HCEC 1CT (cell line): ENCODE measurements at places on chromosomes 13 and 19.

- no peak for DNase-seq
These were observed 2.9 kb upstream of the C2CD4C start for GRCh38 chr19:411723-412355.

DNA sequence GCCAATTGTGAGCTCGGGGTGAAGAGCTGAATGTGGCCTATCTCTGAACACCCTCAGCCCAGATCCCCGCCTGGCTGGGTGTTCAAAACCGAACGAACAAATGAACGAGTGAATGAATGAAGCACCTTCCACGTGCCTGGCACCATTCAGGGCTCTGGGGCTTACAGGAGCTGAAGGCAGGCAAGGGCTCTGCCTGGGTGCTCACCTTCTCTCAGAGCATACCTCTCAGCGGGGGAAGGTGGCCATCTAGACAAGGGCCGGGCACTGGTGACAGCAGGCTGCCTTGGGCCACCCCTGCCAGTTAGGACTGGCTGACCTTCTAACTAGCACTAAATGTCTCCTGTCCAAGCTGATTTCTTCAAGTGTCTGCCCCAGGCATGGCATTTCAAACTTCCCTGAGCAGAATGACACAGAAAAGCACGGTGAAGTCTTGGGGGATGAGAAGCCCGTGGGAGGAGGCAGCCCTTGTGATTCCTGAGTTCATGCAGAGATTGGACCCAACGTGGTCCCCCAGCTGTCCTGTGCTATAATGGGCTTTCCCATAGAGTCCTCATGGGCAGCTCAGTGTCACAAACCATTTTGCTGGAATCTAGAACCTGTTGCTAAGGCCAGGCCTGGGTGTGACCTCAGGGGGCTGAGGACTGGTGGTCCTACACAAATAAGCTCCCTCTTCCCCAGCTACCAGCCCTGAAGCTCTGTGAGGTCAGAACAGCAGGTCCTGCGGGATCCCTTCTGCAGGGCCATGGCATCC lies 27.9 kb upstream of the VSTM2B start:
- no peak for DNase-seq

GRCh38 chr19:45444318-45445041 lies 20.8 kb upstream of the ERCC1 start:
- DNase-seq = peak; percentile 74

GRCh38 chr19:38134540-38135149 lies 89.4 kb downstream of the DPF1 start:
- peak; percentile 41 for DNase-seq

DNA sequence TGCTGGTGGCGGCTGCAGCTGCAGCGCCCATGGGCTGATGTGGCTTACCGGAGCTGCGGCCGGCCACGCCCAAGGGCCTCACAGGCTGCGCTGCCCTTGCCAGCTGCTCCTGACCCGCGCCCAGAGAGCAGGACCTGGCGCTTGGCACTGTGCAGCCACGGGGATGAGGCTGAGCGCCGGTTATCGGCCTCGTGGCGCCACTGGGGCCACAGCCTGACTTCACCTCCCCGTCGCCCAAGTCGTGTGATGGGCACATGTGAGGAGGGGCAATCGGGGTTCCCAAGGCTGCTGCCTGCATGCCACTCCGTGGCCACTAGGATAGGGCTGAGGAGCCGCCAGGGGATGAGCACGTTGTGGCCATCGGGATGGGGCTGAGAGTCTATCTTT lies 77.2 kb upstream of the PABPC3 start:
- no peak for DNase-seq

GRCh38 chr19:7159105-7159933 lies 89.8 kb downstream of the ZNF557 start:
- no peak for DNase-seq

DNA sequence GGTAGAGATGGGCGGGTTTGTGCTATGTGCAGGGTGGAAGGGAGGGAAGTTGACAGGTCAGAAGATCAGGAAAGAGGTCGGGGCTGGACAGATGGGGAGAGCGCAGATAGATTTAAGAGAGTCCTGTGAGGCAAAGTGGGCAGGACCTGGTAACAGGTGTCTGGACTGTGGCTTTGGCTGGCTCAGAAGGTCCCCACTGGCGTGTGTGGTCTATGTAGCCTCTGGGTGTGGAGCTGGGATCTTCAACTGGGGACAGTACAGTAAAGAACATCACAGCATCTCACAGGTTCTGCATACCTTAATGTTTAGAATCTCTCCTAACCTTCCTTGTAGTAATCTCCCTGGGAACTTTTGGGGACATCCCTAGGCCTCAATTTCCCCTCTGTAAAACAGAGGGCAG lies 17.7 kb downstream of the CKM start:
- DNase-seq = no peak

DNA sequence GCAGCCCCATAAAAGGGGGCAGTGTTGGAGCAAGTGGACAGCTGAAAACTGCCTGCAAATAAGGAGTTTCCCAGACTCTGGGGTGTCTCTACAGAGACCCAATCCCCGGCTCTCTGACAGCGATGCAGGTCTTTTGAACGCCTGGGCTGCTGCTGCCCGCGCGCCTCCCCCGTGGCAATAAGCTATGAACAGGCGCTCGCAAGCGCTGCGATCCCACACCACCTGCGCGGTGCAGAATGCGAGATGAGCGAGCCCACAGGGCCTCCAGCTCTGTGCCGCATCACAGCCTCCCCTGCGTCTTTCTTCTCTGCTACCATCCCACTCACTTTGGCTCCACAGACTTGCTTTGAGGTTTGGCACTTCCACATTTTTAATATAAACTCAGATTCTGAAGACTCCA lies 62.3 kb downstream of the KCTD15 start:
- DNase-seq = no peak

GRCh38 chr19:6292006-6292405 lies 12.2 kb upstream of the MLLT1 start:
- no peak for DNase-seq

- no peak for DNase-seq
These were observed 435 bp downstream of the SBK3 start for GRCh38 chr19:55544776-55545439.

DNA sequence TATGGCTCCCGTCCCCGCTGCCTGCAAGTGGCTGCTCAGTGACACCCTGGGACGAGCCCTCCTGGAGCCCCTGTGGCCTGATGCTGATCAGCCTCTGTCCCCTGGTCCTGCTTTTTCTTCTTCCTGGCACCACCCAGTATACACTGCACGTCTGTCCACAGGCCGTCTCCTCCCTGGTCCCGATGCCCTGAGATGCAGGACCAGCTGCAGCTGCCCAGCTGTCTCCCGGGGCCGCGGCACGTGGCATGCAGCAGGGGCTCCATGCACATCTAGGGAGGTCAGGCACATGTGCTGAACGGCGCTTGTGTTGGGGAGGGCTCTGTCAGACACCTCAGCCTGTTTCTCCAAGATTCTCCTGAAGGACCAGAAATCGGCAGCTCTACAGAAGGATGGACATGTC lies 30.2 kb downstream of the ZFR2 start:
- DNase-seq = no peak

DNA sequence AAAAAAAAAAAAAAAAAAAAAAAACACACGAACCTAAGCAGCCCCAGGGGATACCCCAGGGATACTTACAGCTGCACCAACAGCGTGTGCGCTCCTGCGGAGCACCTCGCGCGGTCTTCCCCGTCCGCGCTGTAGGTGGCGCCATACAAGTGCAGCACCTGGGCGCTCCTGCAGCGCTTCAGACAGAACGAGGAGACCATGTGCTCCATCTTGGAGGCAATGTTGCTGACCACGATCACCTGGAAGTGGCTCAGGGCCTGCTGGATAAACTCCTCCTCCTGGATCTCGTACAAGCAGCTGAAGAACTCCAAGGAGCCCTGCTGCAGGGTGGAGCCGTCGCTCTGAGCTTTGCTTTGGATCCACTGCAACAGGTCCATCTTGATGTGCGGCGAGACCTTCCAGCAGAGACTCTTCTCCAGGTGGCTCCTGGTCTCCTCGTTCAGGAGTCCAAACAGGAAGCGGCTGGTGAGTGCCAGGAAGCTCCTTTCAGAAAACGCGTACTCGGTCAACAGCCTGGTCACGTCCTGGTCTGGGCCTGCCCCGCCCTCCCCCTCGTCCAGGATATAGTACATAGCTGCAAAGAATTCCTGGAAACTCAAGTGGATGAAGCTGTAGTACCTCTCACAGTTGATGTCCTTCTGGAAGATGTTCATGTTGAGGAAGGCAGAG lies 14.5 kb downstream of the NLRP12 start:
- no peak for DNase-seq

GRCh38 chr19:4556597-4557127 lies 2.8 kb downstream of the SEMA6B start:
- peak; percentile 22 for DNase-seq

DNA sequence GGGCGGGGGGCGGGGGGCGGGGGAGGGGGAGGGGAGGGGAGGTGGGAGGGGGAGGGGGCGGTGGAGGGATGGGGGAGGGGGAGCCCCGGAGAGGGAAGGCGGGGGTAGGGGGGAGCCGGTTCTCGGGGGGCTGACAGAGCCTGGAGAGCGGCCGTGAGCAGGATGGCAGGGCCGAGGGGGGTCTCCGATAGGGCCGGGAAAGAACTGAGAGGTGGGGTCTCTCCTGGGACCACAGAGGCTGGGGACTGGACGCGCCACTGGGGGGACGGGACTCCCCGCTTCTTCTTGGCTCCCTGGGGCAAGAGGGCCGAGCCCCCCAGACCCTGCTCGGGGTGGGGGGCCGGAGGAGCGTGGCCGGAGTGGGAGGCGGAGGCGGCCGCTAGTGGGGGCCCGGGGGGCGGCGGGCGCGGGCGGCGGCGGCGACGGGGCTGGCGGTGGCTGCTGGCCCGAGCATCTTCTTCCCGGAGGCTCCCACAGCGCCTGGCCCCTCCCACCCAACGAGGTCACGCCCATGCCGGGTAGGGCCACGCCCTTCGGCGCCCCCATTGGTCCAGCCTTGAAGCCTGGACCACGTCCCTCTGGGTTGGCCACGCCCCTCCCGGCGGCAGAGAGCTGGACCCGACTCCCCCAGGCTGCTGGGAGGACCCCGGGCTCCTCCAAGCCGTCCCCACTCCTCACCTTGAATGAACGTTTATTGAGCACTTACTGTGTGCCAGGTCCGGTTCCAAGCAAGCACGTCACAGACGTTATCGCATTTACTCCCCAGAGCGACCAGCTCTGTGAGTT lies at the start of gene NOVA2:
Gene NOVA2, minus strand, starts transcription at position 313 of the 786 bp plus-strand sequence. CDS start 514 bp downstream, outside the sequence.
- DNase-seq = no peak

GRCh38 chr13:39496506-39496905 lies 106.5 kb downstream of the LHFPL6 start:
- no peak for DNase-seq

DNA sequence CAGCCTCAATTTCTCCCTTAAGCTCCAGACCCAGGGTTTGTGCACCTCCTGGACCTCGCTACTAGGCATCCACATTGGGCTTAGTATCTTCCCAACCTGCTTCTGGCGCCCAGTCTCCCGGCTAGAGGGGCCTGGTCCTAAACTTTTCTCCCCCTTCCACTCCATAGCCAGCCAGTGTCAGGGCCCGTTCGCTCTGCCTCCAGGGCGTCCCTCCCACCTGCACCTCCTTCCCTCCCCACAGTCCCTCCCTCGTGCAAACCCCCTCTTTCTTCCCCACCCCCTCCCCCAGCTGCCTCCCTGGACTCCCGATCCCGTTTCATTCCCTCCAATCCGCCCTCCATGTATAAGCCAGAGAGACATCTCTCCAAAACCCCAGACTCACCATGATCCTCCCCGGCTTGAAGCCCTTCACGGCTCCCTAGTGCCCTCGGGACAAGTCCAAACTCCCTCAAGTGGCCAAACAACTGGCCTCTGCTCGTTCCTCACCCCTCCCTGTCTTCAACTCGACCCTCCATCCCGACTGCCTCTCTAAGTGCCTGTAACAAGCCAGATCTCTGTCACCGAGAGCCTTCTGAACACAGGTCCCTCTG lies 997 bp upstream of the SAMD4B start:
- peak; percentile 20 for DNase-seq
